ENCODE measurements at places on chromosomes 1 and 21.

GRCh38 chr1:208791456-208791855, 547.3 kb upstream of the PLXNA2 start:
- DNase-seq, result no peak

DNA sequence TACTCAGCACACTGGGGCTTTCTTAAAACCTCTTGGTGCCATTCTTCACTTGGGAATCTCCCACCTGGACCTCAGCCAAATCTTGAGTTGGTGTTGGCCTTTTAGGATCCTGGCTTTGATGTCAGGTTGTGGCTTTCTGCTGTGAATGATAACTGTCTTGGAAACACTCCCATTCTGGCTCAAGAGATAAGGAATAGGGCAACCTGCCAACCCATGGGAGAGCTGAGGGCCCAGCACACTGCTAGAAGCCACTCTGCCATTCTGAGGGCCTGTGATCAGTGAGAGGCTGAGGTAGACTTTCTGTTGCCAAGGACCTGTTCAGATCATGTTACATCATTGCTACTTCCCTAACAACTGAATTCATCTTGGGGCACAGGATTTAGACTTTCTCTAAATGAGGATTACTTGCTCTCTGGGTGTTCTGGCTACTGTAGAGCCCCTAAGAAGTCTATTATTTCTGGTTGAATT, 45.8 kb downstream of the TTC39A start:
- no peak for DNase-seq

GRCh38 chr21:15293240-15293639, 228.4 kb upstream of the NRIP1 start:
- no peak for DNase-seq

DNA sequence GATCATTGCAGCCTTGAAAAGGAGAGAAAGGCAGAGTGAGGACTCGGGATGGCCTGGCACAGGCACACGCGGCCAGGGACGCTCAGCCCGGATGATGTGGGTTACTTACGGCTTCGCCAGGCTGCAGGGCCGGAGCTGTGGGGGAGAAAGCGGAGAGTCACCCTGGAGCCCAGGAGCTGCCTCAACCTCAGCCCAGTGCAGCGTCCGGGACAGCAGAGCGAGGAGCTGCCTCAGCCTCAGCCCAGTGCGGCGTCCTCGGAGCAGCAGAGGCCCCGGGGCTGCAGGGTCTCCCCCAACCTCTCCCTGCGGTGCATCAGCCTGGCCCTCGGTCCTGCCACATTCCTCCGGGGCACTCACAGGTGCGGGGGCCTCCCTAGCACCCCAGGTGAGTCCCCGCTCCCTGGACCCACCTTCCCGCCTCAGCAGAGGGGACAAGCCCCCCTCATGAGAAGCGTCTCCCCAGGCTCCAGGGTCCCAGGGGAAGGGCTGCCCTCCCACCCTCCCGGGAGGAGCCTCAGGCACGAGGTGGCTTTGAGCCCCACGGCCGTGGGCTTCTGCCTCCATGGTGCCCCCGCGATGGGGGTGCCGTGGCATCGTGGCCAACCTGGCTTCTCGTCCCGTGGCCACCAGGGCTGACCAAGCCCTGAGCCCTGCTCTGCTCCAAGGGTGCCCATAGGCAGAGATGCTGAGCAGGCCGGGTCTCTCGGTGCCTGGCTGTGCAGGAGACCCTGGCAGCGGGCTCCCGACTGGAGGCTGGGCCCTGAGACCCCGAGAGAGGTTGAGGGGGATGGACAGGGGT, 10.5 kb upstream of the RNF223 start:
- DNase-seq, result no peak

DNA sequence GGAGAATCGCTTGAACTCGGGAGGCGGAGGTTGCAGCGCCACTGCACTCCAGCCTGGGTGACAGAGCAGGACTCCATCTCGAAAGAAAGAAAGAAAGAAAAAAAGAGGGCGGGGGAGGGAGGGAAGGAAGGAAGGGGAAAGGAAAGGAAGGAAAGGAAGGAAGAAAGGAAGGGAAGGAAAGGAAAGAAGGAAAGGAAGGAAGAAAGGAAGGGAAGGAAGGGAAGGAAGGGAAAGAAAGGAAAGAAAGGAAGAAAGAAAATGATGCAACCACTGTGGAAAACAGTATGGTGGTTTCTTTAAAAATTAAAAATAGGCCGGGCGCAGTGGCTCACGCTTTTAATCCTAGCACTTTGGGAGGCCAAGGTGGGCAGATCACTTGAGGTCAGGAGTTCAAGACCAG, 15.2 kb upstream of the RCAN3 start:
- no peak for DNase-seq

GRCh38 chr1:203523667-203524066, 29.7 kb downstream of the OPTC start:
- DNase-seq, result no peak

DNA sequence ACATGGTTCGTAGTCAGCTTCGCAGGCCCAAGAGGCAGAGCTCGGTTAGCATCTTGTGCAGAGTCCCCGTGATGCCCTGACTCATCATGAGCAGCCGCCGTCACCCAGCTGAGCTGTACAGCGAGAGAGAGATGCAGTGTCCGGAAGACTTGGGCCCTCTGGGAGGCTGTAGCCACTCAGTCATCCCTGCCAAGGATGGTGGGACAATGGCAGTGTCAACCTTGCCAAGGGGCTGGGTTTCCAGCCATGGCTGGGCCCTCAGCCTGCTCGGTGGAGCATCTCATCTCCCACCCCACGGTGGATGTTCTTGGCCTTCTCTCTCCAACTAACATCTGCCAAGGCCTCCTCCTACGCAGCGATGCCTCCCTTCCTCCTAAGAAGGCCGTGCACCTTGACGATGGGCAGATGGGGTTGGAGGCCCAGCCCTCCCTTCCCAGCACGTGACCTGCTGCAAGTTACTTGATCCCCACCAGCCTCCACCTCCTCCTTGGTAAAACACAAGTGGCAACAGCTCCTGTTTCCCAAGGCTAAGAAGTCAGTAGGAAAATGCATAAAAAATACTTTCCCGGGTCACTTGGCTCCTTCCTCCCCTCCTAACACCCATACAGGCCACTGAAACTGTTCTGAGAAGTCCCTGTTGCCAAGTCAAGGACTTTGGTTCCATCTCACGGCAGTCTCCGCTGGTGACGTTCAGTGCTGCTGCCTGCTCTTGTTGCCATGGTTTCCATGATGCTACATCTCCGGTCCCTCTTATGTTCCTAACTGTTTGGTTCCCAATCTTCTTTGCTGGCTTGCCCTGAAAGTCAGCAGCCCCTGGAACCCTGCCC, 384.7 kb upstream of the VAMP3 start:
- no peak for DNase-seq

- DNase-seq, result no peak
Observed at GRCh38 chr1:168617974-168618750, 41.8 kb downstream of the XCL1 start.

- no peak for DNase-seq
Observed at GRCh38 chr1:241857131-241857530, 9.1 kb downstream of the EXO1 start.

DNA sequence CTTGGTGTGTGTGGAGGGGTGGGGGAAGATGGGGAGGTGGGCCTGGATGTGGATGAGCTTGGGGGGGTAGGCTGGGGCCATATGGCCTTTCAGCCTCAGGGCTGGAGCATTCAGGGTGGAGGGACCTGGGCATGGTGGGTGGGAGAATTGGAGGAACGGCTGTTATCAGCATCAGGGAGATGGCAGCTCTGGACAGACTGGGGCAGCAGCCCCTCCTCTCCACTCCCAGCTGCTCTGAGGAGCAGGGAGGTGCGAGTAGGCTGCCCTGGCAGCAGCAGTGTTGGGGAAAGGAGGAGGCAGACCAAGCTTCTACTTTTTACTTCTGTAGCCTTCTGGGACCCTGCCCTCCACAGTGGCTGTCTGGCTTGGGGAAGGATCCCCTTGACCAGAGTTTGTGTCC, 10.2 kb downstream of the PPFIA4 start:
- DNase-seq, result no peak

DNA sequence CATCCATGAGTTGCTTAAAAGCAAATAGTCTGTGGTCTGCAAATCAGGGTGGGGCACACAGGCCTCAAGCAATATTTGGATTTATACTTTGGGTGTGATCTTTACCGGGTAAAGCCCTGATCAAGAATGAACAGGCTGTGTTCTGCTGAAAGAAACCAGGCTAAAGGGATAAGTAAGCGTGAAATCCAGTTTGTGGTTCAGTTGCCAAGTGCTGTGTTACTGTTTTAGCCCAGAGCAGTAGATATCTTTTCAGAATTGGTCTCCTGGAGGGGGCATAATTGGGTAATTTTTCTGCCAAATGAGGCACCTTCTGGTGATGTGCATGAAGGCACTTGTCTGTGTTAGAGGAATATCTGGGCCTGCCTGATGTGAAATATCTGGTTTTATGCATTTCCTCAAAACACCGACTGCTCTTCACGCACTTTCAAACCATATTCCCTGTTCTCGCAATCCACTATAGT, 21.4 kb downstream of the AIM2 start:
- DNase-seq, result no peak

DNA sequence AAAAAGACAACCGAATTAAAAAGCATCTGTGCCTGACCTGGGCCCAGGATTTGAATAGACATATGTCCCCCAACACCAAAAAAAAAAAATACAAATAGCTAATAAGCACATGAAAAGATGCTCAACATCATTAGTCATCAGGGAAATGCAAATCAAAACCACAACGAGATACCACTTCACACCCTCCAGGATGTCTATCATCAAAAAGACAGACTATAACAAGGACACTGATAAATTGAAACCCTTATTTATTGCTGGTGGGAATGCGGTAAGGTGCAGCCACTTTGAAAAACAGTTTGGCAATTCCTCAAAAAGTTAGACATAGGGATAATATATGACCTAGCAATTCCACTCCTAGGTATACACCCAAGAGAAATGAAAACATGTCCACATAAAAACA, 72.3 kb upstream of the CAMK1G start:
- no peak for DNase-seq

GRCh38 chr1:23018661-23019093, 591 bp upstream of the KDM1A start:
- DNase-seq, result no peak

- DNase-seq, result peak; percentile 17
Observed at GRCh38 chr21:43703035-43703880, 15.7 kb upstream of the PDXK start.

- no peak for DNase-seq
Observed at GRCh38 chr1:53257454-53258081, 19.2 kb upstream of the MAGOH start.

GRCh38 chr21:25459365-25459764, 147.9 kb downstream of the MRPL39 start:
- no peak for DNase-seq

DNA sequence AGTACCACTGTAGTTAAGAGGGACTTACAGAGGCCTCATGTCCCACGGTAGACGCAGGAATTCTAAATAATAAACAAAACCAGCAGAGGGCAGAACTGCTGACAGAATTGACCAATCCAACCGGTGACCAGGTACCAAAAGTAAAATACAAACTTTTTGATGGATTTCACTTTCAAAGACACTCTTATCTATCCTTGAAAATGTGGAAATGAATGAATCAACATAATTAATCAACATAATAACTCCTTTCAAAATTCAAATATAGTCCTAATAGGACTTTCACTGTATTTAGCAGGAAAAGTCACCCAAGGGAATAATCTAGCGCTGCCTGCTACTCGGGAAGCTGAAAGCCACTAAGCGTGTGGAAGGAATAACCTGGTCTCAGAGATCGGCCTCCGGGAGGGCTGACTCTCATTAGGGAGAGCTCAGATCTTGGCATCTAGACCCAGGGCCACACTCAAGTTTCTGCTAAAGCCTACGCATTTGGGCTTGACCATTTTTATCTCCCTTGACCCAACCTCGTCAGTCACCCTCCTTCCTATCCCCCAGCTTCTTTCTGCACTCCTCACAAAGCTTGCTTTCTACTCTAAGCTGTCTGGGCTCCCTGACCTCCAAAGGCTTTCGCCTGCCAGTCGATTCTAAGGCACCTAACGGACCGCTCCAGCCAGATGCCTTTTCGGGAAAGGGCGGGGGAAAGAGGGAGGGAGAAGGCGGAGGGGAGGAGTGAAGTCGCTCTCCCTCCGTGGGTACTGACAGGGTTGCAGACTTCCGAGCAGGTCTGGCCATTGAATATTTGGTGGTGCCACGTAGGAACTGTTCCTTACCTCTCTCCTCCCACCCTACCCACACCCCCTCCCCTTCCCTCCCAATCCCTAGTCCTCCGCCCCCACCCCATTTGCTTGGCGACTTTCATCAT, 1.6 kb downstream of the COL11A1 start:
- DNase-seq, result peak; percentile 13

DNA sequence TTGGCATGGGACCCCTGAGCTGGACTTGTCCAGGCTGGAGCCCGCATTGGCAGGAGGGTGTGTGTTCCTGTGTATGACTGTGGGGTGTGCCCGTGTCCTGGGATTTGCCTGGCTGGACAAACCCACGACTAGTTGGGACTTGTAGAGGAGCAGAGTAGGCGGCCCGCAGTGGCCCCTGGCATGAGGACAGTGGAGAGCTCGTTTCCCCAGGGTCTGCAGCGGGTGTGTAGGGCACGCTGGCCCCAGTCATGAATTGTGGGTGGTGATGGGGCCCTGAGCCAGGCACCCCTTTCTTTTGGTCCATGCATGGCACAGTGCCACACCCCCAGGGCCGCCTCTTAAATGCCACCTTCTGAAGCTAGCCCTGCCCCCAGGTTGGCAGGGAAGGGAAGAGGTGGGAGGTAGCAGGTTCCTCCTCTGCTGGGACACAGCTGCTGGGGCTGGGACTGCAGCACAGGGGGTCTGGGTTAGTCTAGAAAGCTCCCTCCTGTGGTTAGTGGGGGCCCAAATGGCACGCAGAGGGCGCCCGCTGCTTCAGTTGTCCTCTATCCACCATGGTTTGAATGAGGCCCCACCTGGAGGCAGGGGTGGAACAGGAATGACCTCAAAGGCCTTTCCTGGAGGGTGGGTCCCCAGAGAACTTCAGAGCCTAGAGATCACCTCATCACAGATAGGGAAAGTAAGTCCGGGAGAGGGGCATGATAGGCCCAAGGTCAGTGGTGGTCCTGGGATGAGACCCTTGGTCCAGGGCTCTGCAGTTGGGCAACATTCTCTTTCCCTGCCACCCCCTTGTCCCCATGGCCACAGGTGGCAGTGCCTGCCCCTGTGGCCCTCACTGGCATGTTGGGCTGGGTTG, 4.1 kb downstream of the CROCC start:
- DNase-seq, result no peak

DNA sequence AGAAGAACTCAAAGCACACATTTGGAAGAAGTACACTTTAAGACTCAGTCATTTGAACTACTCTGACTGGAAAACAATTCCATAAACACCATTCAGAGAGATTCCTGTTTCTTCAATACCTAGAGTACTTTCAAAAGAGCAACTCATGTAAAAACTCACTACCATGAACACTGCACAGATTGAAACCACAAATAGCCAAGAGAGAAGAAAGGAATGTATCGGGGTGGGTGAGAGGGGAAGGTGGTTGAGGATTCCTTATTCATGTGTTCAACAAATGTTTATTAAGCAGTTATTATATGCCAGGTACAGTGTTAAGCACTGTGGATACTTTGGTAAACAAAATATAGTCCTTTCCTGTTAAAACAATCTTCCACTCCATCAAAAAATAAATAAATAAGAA, 64.7 kb downstream of the NRIP1 start:
- DNase-seq, result no peak

GRCh38 chr1:93619507-93620171, 62.0 kb downstream of the BCAR3 start:
- no peak for DNase-seq

- no peak for DNase-seq
Observed at GRCh38 chr1:96016219-96016618, 705.4 kb upstream of the PTBP2 start.
